ENCODE measurements at places on chromosomes 3 and 15.

GRCh38 chr15:40796041-40796440, 10.8 kb upstream of the ZFYVE19 start:
- DNase-seq = no peak

- no peak for DNase-seq
Observed at GRCh38 chr3:133837487-133838295, 32.1 kb downstream of the SRPRB start.

DNA sequence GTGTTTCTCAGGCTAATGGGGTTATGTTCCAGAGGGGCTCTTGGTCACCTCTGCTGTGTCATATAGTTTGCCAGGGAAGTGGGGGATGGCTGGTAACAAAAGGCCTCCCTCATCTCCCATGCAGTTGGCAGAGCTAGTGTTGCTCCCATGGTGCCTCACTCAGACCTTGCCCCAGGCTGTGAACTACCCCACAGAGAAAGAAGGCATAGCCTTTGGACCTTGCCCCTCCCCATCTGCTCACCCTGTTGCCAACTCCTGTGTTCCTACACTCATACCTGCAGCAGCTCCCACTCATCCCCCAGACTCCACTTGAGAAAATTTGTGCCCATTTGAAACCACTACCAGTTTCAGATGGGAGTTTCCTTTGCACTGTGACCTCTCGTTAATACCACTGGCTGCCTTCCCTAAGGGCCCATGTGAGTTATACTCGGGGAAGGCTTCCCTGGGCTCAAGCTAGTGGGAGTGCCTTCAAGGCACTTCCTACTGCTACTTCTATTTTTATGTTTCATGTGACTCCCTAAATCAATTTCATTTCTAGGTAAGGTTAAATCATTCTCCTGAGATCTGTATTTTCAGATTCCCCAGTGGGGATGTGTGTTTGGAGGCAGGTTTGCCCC, 25.3 kb upstream of the COPB2 start:
- no peak for DNase-seq

DNA sequence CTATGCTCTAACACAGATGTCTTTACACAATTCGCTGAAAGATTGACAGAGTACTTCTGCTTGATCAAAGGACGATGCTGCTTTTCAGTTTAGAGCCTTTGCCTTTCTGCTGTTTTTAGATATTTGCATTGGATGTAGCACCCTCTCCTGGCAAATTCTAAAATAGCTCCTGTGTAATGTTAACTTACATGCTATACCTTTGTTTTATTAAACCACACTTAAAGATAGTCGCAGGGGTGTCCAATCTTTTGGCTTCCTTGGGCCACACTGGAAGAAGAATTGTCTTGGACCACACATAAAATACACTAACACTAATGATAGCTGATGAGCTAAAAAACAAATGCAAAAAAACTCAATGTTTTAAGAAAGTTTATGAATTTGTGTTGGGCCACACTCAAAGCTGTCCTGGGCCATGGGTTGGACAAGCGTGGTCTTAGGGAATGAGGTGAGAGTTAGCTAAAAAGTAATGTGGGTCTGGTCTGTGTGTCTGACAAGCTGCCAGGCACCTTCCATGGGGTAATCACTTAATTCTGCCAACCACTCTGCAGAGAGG, 62.9 kb downstream of the ATG7 start:
- no peak for DNase-seq

DNA sequence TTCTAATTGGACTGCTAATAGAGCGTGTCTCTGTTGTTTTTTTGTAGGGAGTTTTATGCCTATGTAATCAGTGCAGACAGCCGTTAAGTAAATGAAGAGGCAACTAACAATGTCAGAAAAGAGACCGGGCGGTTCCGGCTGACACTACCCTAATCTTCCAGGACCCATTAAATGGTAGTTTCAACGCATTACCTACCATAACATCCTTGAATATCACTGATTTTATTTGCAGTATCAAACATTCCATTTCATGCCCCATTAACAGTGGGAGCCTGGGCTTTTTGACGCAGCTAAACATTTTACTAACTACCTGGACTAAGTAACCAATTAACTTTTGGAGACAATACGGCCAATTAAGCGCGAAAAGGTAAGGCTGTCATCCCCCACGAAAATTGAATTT, 832.9 kb upstream of the NR2F2 start:
- DNase-seq = no peak

DNA sequence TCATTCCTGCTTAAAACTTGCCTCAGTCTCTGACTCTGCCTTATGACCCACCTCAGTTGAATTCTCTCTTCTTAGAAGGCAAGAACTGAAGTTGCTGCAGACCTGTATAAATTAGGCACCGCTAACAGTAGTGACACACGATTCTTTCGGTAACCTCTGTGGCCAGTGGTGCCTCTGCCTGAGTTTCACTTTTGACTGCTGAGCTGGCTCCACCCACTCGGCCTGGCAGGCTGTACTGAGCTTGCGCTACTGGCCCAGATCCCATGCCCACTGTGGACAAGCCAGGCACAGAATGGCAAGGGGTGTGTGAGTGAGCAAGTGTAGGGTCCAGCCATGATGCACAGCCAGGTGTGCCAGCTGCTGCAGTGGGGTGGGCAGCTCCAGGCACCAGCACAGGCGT, 19.1 kb upstream of the EIF1B start:
- DNase-seq = no peak

- DNase-seq = no peak
Observed at GRCh38 chr3:173410849-173411248, 13.3 kb downstream of the NLGN1 start.

DNA sequence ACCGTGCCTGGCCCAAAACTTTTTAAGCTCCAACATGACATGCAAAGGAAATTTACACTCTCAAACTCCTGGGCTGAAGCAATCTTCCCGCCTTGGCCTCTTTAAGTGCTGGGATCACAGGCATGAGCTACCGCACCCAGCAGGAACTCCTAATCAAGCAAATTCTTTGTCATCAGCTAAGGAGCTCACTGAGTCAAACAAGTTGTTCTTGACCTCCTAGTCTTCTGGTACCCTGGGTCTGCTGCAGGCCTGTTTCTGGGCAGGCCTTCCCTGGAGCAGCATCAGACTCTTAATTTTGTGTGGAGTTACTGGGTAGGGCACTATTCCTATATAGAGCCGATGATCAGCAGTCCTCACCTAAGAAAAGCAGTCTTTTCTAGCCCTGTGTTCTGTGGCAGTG, 68.4 kb upstream of the FLNB start:
- no peak for DNase-seq

DNA sequence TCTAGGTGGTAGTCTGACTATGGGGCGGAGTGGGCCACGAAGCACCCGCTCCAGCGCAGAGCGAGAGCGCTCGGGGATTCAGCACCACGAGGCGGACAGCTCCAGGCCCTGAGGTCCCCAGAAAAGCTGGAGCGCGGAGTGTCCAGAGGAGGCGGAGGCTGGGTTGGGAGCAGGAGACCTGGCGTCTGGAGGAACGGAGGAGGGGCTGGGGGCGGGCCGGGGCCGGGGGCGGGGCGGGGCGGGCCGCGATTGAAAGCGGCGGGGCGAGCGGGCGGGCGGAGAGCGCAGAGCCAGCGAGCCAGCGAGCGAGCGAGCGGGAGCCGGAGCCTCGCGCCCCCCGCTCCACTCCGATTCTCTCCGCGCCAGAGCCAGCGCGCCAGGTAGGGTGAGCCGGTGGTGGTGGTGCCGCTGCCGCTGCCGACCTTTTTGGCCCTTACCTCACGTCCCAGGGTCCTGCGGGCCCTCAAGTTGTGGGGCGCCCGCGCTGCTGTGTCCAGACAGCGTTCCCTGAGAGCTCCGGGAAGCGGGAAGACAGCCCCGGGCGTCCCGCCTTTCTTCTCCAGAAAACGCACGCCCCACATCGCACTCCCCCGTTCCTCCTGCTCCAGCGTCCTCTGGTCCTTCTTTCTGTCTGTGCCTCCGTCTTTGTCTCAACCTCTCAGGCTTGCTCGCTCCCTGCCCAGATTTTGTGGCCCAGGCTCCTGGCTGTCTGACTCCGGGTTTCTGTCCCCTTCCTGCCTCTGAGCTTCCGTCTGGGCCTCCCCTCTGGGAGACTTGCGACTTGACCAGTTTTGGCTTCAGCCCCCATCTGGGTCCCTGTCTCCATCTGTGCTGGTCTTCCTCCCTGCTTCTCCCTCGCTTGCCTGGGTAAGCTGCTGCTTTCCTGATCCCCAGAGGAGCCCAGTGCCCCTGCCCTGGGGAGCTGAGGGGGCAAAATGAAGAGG, at the start of gene GRM2:
GRM2 (plus strand) TSS at position 281 of the 944 bp plus-strand sequence. CDS start 1,916 bp downstream, outside the sequence.
- no peak for DNase-seq

DNA sequence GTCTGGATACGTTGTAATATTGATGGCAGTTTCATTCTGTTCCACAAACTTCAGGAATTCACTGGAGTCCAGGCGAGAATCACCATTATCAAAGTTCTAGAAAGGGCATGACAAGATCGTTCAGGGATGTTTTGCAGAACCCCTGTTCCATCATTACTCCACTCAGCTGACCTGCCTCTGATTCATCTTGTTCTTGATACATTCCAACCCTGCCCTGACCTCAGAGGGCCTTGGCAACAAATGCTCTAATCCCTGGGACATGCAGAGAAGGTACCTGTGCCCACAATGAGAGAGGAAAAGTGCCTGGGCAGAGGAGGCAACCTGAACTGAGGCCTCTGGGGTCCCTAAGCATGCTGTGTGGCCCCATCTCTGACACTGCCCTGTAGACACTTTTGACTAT, 45.9 kb downstream of the FSTL1 start:
- no peak for DNase-seq
